ENCODE measurements at places on chromosomes 6 and 20.

DNA sequence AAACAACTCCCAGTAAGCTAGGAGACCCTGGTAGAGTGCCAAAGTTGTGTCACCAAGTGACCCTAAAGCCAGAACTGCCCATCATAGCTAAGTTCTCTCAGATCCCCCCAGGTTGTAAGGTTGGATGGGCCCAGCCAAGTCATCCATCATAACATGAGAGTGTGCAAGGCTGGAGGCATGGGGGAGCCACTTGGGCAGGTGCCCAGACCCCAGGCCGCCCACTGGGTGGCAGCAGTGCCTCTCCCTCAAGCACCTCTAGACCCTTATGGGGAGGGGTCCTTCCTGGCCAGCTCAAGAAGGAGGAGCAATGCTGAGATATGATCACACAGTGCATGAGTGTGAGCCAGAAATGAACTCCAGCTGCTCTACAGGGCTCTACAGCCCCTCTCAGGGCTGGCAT, 154.5 kb downstream of the MYLK4 start:
- DNase-seq: peak; percentile 89

DNA sequence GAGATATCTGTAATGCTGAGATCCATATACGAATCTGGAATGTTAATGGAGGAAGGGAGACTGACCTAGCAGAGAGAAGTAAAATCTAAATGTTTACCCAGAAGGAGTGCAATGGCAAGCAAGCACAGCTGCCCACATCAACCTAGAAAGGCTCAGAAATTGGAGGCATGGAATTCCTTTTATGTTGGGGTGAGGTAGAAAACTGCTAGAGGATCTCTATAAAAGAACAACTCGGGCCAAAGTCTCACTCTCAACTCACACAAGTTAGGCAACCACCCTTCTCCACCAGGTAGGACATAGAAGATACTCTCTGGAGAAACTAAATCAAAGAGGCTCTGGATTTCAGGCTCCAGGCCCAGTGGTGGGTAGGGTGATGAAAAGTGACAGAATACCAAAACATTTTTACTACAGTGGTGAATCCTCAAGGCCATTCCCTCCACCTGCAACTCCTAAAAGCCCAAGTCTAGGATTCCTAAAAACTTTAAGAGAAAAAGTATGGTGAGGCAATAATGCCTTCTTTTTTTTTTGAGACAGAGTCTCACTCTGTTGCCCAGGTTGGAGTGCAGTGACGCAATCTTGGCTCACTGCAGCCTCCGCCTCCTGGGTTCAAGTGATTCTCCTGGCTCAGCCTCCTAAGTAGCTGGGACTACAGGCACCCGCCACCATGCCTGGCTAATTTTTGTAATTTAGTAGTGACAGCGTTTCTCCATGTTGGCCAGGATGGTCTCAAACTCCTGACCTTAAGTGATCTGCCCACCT, 9.5 kb upstream of the ADGRG6 start:
- DNase-seq: no peak

DNA sequence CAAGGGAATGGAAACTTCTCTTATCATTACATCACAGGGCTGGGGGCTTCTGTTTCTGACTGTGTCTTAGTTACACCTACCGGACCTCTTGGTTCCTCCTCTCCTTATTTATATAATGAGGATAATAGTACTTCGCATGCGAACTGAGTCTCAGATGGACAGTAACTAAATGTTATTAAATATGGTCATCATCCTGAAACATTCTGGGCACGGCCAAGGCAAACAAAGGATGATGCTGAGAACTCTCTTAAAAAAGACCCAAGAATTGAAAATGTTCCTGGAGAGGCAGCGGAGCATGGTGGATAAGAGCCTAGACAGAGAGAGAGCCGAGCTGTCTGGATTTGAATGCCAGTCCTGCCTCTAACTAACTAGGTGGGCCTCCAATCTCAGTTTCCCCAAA, 119.8 kb upstream of the SASH1 start:
- DNase-seq: no peak

DNA sequence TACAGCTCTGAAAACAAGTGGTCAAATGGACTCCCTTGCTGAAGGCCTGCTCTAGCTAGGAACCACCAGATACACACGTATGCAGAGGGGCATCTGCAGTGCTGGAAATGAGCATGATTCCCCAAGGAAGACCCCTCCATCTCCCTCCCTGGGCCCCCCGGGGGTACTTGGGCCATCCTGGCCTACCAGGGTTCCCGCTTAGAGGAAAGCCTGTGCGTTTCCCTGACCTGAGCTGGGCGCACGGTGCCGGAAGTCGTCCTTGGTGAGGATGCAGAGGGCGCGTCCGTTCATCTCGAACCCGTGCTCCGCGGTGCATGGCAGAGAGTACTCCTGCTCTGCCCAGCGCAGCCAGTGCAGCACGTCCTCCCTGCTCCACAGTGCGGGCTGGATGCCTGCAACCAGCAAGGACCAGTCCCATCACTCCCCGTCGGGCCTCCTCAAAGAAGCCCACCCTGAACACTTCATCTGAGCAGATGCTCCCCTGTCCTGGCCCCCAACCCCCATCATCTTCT, 11.8 kb downstream of the ETV7 start:
- DNase-seq: no peak

- DNase-seq: peak; percentile 38
These were observed 9.9 kb downstream of the GGT7 start for GRCh38 chr20:34862724-34863123.

DNA sequence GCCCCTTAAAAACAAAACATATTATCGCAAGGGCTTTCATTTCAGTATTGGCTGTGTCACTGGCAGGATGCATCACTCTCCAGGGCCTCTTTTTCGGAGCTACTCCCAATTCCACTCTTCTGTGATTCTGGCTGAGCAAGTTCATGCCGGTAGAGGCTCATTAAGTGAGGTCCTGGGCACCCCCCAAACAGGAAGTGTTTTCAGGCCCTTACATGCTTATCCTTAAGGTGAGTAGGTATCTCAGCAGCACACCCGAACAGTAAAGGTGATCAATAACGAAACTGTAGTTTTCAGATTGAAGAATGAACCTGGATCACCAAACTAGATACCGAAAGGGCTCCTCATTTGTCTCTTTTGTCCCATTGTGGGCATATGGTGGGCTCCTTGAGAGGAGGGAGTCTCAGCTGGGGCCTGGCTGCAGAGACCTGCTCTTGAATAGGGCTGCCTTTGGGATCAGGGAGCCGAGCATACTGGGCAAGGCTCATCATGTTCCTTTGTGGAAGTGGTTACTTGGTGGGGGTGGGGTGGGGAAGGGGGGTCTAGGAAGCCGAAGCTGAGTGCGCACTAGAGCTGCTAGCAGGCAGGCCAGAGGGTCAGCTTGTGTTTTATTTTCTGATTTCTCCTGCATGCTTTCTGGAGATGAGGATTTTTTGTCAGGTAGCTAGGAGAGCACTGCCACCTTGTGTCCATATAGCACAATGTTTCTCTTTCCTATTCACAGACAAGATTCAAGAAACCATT, 65.2 kb downstream of the CDS2 start:
- peak; percentile 70 for DNase-seq

DNA sequence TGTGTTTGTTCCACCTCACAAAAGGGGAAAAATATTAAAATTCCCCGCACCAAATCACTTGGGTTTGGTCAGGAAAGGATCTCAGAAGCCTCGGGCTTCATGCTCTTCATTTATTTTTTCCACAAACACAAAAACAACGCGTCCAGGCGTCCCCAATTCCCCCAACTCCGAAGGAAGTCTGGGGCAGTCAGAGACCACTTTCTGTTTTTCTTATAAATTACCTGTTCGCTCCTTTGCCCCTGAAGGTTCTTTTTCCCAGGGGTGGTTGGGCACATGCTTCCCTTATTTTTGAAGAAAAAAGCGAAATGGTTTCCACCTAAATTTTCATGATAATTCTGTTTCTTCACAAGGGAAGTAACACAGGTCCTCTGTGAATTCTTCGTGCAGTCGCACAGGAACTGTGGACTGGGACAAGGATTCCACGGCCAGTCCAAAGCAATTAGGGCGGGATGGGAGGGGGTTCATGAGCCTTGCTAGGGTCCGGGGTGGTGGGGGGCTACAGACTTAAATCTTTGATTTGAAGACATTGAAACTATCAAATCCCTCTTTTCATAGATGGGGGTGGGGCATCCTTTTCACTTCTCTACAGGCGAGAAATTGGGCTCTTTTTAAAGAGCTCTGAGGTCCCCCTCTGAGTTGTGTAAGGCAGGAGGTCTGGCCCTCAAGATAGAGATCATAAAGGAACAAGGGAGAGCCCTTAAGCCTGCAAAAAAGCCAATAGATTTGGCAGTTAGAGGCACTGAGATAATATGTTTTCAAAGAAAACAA, 30.5 kb upstream of the HFE start:
- DNase-seq: no peak

DNA sequence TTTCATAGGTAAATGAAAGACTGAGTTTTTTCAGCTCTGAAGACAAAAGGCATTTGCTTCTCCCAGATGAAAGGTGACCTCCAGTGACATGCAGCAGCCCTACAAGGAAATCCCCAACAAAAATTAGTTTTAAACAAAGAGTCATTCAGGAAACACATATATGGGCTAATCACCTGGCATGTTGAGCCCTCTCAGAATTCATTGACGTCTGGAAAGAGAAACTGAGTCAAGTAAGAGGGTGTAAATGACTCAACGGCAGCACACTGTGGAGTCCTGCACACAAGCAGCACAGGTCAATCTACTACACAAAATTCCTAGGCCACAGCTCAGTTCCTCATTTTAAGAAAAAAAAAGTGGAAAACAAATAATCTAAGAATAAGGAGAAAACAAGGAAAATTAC, 592.3 kb downstream of the EPHA7 start:
- DNase-seq: no peak

GRCh38 chr6:82744286-82745015, 321.2 kb downstream of the UBE3D start:
- DNase-seq: no peak

DNA sequence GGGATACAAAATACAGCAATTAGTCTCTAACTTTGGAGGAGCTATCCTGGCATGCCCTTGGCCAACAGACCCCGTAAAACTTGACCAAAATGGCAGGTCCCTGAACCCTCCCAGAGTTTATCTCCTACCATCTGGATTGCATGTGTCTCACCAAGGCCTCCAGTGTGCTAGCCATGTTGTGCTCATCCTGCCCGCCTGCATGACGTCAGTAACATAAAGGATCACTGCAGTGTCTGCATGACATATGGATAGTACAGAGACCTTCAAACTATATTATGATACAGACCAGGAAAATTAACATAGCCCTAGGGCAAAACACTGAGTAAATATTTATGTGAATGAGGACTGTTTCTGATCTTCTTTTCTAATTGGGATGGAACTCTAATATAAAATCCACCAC, 25.3 kb downstream of the CPXM1 start:
- DNase-seq: no peak

DNA sequence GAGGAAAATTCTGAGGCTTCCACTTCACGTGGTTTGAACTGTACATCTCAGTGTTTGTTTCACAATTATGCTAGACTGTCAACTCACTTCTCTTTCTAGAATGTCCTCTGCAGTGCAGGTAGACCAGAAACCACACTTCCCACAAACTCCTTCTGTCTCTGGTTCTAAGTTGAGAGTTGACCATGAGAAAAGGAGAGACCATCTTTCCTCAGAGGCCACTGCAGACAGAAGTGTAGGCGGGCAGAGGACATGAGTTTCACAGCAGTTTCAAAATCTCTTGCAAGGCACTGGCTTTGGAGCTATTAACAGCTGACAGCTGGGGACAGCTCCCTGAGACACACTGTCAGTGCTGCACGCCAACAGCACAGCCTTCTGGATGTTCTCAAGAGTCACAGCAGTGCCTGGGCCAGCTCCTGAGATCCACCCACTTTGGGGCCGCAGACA, 55.4 kb upstream of the MOXD1 start:
- no peak for DNase-seq

DNA sequence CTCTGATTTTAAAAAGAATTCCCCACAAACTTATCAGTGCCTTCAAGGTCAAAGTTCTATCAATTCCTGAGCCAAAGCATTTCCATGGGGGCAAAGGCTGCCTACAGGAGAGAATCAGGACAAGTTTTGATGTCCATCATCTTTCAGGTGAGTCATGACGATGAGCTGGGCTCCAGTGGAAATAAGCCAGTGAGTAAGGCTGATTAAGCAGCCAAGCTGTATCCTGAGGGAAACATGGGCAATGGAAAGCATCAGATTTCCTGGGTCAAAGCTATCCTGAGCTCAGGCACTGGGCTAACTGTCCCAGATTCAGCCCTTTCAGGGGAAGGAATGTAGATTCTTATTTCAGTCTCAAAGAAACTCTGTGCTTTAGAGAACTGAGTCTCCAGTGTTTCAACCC, 377.4 kb downstream of the CD109 start:
- DNase-seq: no peak

- DNase-seq: no peak
These were observed 2.9 kb upstream of the TDRD6 start for GRCh38 chr6:46684771-46685170.

GRCh38 chr6:148779142-148779562, 32.3 kb downstream of the UST start:
- DNase-seq: no peak

DNA sequence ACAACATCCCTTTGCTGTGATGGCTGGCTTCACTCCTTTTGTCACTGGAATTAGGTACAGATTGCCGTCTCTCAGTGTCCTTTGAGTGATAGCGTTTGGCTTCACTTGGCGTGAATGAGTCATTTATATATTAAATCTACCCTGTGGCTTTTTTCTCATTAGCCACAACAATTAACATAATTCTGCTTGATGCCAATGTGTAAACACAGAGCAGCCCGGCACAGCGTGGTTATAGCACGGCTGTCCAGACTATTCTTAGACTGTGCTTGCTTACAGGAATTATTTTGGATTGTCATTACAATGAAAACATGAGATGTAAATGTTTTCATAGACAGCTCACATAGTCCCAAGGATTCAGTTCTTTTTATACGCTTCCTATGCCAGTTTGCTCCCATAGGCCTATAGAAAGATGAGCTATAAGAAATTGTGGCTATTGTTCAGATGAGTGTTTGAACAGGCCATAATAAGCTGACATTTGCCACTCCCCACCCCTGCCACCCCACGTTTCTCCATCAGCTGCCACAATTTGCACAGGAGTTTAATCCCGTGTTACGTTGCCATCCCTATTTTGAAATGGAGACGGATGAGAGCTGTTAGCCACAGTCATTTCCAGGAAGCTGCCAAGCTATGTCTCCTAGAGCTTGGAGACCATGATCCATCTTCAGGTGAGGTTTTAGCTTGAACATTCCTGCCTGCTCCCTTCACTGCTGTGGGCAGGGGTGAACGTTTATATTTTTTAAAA, 65.9 kb downstream of the PPP1R14C start:
- DNase-seq: no peak

DNA sequence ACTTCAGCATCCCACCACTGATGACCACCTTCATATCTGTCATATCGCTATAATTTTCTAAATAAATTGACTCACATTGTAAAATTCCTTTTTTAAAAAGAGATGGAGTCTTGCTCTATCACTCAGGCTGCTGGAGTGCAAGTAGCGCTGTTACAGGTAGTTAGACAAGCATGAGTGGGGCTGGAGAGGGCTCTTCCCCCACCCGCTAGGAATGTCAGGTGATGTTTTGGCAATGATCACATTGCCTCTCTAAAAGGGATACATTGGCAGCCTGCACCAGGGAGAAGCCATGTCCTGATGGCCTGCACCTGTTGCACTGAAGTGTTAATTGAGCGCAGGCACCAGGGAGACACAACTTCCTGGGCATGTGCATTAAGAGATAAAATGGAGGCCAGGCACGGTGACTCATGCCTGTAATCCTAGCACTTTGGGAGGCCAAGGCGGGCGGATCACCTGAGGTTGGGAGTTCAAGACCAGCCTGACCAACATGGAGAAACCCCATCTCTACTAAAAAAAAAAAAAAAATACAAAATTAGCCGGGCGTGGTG, 16.9 kb upstream of the SLC22A16 start:
- no peak for DNase-seq

- DNase-seq: no peak
These were observed 102.4 kb upstream of the DST start for GRCh38 chr6:56745081-56745480.

GRCh38 chr20:21173485-21173884, 47.6 kb downstream of the KIZ start:
- DNase-seq: no peak
